Mesothelial cell of epicardium (in vitro differentiated cells): ENCODE measurements at places on chromosomes 2 and 18. TPM values are rescaled to one million over a fixed set of nuclear protein-coding genes. Genes with fewer than 3 reads are reported as not detected.

DNA sequence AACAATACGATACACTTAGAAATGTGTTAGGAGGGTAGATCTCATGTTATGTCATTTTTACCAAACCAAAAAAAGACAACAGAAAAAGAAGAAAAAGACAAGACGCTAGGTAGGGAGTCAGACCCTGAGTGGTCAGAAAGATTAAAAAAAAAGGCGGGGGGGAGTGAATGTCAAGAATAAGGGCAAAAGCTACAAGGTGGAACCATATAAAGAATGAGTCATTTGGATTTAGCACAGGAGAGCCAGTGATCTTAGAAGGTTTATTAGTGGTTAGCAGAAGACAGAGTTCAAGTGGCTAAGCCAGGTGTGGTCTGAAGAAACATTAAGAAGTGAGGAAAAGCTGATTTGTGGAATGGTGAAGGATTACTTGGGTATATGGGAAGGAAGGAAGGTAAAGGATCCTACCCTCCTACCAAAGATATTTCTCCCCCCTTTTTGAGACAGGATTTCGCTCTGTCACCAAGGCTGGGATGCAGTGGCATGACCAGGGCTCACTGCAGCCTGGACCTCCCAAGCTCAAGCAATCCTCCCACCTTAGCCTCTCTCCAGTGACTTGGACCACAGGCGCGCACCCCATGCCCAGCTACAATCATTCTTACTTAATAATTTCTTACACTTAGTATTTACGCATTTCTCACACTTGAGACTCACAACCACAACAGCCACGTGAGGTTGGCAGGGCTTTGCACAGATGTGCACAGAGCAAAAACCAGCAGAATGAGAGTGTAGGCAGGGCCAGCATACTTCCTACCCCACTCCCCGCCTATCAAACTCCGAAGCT lies 2.6 kb downstream of the DSC2 start:
- no peak for DNase-seq

GRCh38 chr2:74884118-74884762 lies 50.3 kb downstream of the HK2 start:
- no peak for DNase-seq

DNA sequence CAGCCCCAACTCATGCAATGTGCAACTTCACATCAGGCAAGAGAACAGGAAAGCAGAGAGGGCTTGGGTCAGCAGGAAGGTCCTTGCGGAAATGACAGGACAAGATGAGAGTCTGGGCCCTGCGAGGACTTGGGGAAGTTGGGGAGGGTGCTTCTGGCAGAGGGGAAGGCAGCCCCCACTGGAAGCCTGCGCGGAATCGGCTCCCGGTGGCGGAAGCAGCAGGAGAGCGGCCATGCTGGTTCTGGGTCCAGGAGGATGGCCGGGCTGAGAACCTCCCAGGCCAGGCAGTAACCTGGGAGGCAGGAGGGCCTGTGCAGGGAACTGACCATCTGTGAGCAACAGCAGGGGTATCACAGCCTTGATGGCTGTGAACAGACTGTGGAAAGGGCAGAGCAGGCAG lies 112.9 kb downstream of the MBP start:
- no peak for DNase-seq

GRCh38 chr2:28751956-28752630 lies 463 bp downstream of the PPP1CB start:
- no peak for DNase-seq

- no peak for DNase-seq
Observed at GRCh38 chr2:43448011-43448821, 147.6 kb downstream of the THADA start.

DNA sequence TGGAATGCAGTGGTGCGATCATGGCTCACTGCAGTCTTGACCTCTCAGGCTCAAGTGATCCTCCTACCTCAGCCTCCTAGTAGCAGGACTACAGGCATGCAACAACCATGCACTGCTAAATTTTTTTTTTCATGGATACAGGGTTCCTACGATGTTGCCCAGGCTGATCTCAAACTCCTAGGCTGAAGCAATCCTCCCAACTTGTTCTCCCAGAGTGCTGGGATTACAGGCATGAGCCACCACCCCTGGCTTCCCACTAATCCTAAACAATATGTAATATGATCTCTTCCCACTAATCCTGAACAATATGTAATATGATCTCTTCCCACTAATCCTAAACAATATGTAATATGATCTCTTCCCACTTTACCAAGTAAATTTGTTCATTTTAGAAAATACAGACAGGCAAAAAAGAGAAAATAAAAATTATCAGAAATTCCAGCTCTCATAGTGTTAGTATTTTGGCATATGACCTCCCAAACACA lies 33.7 kb upstream of the C18orf32 start:
- DNase-seq = no peak

The ATP6V1B1 gene
- total RNA-seq = 0.44 to 0.66 TPM in 2 of 3 replicates, not detected in the other

The PIKFYVE gene
- 41.4 to 46.7 TPM (median 46.4 TPM) in 3 replicates for total RNA-seq
